ENCODE measurements at places on chromosomes 16 and 17.

DNA sequence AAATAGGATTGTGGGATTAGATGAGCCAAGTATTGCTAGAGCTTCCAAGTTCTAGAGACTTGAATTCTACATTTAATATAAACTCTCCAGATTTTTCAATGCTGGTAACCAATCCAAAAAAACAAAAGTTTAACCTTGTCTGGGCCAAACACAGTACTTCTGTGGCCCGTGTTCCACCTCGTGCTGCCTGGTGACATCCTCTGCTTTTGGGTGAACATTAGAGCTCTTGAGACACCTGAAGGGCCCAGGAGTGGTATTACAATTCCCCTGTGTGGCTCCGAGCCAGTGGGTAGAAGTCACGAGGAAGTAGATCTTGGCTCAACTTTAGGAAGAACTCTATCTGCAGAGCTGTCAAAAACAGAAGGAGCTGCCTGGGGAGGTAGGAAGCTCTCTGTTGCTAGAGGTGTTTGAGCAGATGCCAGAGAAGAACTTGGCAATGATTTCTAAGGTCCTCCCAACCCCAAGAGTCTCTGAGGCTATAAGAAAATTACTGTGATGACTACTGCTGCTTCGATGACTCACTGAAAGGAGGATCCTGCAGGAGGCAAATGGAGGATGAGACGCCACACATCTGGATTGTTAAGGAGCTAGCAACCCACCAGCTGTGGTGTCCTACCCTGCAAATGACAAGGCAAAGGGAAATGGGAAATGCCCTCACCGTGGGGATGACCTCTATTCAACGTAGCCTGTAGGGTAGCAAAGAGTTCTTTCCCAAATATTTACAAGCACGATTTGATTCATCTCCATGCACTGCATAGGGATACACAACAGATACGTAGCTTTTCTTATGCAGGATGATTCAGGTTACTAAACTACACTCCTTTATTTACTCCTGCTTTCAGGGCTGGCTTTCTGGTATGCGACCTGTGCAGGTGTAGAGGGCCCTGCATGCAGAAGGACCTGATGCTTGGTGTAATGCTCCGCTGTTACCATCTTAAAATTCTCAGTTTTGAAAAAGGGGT, 45.8 kb upstream of the GAS7 start:
- peak; percentile 89 for DNase-seq

DNA sequence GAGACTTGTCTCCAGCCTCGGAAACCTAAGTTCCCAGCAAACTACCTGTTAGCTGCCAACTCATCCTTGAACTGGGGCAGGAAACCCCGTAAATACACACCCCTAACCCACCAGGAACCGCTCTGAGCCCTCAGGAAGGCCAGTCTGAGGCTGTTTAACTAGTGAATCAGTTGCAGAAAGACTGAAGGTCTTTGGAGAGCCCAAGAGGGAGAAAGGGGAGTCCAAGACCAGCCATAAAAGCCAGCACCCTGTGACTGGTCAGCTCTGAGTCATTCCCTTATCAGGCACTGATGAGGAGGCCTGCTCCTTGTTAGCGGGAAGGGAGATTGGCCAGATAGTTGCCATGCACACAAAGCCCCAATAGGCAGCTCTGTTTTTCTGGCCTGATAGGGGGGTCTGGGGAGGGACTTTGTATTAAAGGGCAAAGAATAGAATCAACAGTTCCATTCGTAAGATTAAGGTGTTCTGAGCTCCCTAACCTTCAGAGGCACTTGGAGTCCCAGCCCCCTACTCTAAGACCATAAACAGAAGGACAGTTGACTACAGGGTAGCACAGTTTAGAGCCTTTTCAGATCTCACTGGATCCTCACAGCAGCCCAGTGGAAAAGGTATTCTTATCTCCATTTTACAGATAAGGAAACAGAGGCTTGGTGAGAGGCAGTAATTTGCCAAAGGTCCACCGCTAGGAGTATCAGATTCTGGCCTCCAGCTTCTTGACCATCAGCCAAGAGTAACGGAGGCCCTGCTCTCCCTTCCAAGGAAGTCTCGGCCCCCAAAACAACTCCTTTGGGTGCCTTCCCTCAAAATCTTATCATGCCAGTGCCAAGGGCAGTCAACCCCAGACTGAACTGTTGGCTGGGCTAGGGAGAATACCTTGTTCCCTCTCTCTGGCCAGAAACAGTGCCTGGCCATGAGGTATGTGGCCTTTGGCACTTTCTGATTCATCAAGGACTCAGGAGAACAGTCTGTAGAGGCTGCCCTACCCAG, 2.2 kb upstream of the KRT19 start:
- peak; percentile 85 for DNase-seq

GRCh38 chr17:14302091-14302430, 1.2 kb downstream of the HS3ST3B1 start:
- DNase-seq, result peak; percentile 47

- DNase-seq, result no peak
Observed at GRCh38 chr17:76537578-76538280, at the start of gene CYGB. Gene CYGB (minus strand): TSS chr17:76537709. CDS start chr17:76537542, 167 bp downstream.

DNA sequence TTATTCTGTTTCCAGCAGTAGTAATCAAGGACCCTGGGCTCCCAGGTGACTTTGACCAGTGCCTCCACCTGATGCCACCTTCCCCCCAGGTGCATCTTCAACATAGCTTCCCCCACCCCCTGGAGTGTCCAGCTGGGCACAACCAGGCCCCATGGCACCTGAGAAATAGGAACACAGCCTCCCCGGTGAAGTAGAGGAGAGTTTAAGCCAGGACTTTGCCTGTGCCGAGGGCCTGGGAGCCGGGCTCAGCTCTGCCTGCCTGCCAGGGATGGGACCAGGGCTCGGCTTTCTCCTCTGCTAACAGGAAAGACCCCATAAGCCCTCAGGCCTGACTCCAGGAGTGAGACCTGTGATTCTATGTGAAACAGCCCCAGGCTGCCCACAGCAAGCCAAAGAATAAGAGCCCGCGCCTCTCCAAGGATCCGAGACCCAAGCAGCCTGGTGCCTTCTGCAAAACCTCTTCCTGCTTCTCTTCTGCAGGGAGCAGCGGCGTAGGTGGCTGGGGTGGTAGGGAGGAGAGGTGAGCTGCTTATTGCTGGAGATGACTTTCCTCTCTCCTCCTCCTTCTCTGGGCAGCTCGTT, 16.4 kb upstream of the RBFOX3 start:
- no peak for DNase-seq

GRCh38 chr17:37392024-37392590, 14.5 kb downstream of the ACACA start:
- DNase-seq, result peak; percentile 83

GRCh38 chr17:40498281-40499084, 2.9 kb downstream of the TNS4 start:
- DNase-seq, result no peak

- DNase-seq, result no peak
Observed at GRCh38 chr16:27482397-27483087, 67.2 kb downstream of the GTF3C1 start.

DNA sequence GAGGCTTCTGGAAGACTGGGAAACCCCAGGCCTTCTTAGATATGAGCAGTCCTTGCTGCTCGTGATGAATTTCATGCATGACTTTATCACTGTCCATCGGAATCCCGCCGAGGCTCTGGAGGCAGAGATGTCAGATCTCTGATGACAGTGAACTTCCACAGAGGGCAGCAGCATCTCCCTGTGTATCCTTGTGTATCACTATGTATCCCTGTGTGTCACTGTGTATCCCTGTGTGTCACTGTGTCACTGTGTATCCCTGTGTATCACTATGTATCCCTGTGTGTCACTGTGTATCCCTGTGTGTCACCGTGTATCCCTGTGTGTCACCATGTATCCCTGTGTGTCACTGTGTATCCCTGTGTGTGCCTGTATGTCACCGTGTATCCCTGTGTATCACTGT, 160.2 kb upstream of the CHMP6 start:
- no peak for DNase-seq

DNA sequence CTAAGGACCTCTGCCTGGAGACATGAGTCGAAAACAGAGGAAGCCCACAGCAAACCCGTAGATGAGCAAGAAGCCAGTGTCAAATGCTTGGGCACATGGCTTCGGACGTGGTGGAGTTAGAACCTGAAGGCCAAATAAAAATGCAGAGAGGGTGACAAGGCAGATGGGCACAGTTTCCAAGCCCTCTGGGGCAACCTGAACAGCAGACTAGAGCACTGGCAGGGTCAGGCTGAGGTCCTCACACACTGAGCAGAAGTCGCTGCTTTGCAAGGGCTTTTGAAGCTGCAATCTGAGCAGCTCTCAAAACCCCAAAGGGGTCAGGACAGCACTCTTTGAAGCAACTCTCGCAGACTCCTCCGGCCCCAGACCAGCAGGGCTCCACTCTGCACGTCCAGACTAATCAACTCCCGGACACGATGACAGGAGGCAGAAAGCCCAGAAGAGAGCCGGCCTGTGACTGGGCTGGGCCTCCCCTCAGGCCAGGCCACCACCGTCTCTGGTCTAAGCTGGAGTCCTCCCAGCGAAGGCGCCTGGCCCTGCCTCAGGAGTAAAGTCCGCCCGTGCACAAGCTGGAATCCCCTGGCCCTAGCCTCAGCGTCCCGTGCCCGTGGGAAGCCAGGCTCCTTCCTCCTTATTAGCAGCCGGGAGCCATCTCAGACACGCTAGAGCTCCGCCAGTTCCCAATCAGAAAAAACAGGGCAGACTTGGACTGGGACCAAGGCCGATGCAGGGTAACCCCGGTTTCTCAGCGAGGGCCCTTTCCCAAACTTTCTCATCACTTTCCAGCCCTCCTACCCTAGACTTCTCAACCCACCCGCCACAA, 924 bp downstream of the SMARCD2 start:
- peak; percentile 37 for DNase-seq

DNA sequence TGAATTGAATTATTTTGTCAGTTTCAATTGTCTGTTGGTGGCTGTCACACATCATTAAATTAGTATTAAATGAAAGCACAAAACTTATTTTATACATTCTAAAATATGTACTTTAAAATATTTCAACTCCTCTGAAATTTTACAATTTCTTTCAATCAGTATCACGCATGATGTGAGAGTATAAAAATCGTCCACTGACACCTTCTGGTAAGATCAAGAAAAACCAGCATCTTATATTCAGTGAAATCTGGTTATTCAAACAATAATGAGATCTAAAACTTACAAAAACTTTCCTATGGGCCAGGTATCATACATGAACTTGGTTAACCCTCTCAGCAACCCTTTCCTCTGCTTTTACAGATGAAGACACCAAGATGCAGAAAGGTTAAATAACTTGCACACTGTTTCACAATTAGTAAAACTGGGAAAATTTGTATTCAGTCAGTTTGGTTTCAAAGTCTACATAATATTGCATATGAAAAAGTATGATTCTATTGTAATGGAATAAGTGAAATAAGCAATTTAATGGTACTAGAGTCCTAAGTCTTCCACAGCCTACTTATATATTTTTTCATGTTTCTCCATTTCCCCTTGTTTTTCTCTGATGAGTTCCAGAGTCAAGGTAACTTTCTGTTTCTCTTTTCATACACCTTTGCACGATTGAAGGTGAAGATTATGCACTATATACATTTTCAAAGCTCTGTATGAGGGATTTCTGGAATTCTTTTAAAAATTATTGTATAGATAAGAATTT, 58.7 kb downstream of the EFCAB5 start:
- peak; percentile 12 for DNase-seq

DNA sequence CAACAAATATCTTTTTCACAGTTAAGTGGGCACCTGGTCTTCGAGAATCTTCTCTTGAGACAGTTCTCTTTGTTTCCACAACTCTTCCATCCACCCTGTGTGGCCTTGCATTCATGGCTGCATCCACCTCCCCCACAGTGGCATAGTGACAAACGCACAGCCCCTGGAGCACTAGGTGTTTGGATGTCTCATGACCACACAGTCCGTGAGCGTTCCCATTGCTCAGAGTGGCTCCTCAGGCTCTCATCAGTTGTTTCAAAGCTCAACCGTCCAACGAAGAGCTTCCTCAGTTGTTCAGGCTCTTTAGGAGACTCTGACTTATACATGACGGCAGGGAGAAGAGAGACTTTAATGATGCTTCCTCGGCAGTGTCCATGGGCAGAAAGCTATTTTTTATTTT, 191.6 kb downstream of the CDRT15L2 start:
- no peak for DNase-seq

- peak; percentile 22 for DNase-seq
Observed at GRCh38 chr17:59505610-59506276, 59.7 kb upstream of the DHX40 start.

DNA sequence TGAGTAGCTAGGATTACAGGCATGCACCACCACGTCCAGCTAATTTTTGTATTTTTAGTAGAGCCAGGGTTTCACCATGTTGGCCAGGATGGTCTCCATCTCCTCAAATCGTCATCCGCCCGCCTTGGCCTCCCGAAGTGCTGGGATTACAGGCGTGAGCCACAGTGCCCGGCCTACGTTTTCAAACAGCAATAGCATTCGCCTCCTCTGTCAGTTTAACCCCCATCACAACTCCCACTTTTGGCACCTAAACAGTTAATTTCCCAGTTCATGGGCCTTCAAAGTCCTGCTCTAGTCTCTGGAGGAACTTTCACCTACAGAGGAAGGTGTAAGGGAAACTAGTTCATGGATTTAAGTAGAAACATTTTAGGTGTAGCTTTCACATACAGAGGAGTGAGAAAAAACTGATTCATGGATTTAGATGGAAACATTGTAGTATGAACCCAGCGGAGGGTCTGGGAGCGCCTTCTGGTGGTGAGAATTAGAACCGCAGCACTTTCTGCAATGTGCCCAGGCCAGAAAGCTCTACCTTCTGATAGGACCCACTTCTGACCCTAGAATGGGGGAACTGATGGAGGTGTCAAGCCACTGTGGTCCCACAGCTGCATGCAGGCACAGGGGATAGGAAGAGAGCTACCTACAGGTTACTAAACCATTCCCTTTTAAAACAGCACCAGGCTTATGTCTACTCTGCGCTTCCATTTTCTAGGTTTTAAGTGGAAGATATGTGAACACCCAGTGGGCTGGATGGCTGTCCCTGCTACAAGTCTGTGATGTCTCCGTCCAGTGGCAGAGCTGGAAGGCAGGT, 12.0 kb upstream of the MEOX1 start:
- peak; percentile 63 for DNase-seq

GRCh38 chr17:42566215-42566882, 551 bp upstream of the MLX start:
- no peak for DNase-seq

DNA sequence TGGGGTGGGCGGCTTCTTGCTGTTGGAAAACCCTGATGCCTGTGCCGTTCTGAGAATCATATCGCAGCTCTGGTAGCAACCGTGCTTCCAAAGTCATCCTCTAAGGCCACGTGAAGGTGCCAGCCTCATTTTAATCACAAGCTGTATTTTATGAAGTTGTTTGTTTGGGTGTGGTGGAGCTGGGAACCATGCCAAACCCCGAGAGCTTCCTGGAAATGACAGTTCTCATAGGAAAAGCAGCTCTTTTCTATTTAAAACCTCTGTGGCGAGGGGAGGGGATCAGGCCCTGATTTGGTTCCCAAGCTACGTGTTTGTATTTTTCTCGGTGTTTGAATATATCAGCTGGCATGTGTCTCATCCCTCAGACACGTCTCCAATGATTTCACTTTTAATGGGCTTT, 21.7 kb downstream of the KNOP1 start:
- DNase-seq, result peak; percentile 92

GRCh38 chr17:35313875-35314409, 59.5 kb downstream of the SLFN11 start:
- DNase-seq, result no peak

- no peak for DNase-seq
Observed at GRCh38 chr16:9499941-9500593, 408.6 kb downstream of the HAPSTR1 start.

- no peak for DNase-seq
Observed at GRCh38 chr17:80428796-80429195, 13.8 kb downstream of the ENDOV start.

- DNase-seq, result peak; percentile 1
Observed at GRCh38 chr16:77113835-77114234, 77.2 kb upstream of the MON1B start.
